Skeletal muscle tissue (tissue), 5 donors: ENCODE measurements at places on chromosomes 5 and 9. TPM values are rescaled to one million over a fixed set of nuclear protein-coding genes. Genes with fewer than 3 reads are reported as not detected.

The MOB3B gene
- 1.0 TPM for total RNA-seq

The RLN2 gene
- not detected for total RNA-seq

The SPEF2 gene
- 3.7 TPM for total RNA-seq

The DRD1 gene
- total RNA-seq = not detected

The PCDHA6 gene
- total RNA-seq = under 0.01 TPM

The SPATA31C2 gene
- not detected for total RNA-seq

The CDKN2B gene
- total RNA-seq = not detected

The FBXL7 gene
- total RNA-seq = 3.7 TPM
